ENCODE measurements at places on chromosomes 2 and 18. TPM values are rescaled to one million over a fixed set of nuclear protein-coding genes. Genes with fewer than 3 reads are reported as not detected.
A peak's percentile ranks its signal among the peaks of the same experiment; 100 is the strongest.

GRCh38 chr2:223549215-223549614 lies 52.9 kb downstream of the SCG2 start:
- H3K36me3 ChIP-seq = no peaks in the 10 kb centered on the region
- no peaks in the 10 kb centered on the region for H3K27me3 ChIP-seq
- no peak overlapping the region for H3K4me3 ChIP-seq
- H3K27ac ChIP-seq = no peak overlapping the region
- H3K4me1 ChIP-seq = no peaks in the 10 kb centered on the region

DNA sequence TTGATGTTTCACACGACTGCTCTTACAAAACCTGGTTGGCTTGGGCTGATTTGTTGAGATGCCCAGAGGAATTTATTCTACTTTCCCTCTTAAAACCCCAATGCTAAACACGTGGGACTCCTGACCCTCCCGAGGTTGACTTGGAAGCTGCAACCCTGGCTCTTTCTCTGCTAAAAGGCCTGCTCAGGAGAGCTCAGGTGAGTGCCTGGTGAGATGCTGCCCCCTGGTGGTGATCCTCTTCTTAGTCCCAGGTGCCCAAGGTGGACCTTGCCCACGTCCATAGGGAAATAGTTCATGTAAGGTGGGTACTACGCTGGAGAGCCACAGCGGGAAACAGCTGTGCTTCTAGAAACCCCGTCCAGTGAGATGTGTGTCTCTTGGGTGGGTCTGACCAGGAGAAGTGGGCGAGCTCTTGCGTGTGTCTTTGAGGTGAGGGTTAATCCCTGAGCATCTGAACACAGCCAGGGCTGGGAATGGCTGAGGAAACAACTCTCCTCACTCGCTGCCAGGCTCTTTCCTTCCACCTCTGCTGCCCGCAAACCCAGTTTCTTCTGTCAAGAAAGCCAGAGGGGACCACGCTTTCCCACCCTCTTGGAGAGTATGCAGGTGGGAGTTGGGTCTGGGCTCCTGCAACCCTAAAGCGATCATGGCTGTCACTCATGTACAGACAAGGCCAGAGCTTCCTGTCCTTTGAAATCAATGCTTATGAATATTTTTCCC lies 25.5 kb upstream of the PXDN start:
- H3K27ac ChIP-seq = peak overlapping the region; percentile 78
- H3K27me3 ChIP-seq = peaks cover 15% of the 10 kb centered on the region
- peak; percentile 95 for DNase-seq
- peaks cover 42% of the 10 kb centered on the region for H3K4me1 ChIP-seq

- H3K27ac ChIP-seq = no peak overlapping the region
- no peaks in the 10 kb centered on the region for H3K27me3 ChIP-seq
- no peaks in the 10 kb centered on the region for H3K36me3 ChIP-seq
- H3K4me1 ChIP-seq = peaks cover 50% of the 10 kb centered on the region
- no peak overlapping the region for H3K4me3 ChIP-seq
- no peak for DNase-seq
These were observed 130.6 kb upstream of the HAAO start for GRCh38 chr2:42922790-42923579.

DNA sequence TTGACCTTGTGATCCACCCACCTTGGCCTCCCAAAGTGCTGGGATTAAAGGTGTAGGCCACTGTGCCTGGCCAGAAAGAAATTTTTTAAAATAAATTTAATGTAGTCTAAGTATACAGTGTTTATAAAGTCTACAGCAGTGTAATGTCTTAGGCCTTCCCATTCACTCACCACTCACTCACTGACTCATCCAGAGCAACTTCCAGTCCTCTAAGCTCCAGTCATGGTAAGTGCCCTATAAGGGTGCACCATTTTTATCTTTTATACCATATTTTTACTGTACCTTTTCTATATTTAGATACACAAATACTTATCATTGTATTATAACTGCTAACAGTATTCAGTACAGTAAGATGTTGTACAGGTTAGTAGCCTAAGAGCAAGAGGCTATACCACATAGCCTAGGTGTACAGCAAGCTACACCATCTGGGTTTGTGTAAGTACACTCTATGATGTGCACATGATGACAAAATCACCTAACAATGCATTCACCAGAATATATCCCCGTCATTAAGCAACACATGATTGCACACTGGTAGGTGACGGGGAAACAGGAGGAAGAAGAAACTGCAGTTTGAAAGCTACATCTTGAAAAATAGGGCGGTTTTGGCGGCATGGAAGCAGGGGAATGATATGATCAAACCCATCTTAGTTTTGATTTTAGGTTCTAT lies 105.1 kb upstream of the ITGB6 start:
- no peaks in the 10 kb centered on the region for H3K27me3 ChIP-seq
- H3K36me3 ChIP-seq = peaks cover 6% of the 10 kb centered on the region

DNA sequence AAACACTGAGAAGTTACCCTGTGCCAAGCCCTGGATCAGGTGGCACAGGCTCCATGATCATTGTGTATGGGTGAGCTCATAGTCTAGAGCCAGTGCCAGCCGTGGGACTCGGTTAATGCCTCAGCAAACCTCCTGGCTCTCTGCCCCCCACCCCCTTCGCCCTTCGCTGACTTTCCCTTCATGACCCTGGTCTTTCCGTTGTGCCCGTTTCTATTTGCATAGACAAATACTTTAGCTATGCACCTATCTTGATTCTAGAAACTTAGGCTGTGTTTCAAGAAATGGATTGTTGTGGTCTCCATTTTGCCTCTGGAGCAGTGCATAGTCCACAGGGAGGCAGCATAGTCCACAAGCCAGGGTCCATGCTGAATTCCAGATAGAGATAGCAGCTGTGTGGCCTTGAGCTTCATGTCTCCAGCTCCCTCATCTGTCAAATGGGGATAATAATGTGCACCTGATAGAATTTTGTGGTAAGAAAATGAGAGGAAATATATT lies 44.8 kb upstream of the KDM3A start:
- no peak overlapping the region for H3K4me3 ChIP-seq
- H3K4me1 ChIP-seq = no peaks in the 10 kb centered on the region
- peak; percentile 33 for DNase-seq
- no peaks in the 10 kb centered on the region for H3K27me3 ChIP-seq

DNA sequence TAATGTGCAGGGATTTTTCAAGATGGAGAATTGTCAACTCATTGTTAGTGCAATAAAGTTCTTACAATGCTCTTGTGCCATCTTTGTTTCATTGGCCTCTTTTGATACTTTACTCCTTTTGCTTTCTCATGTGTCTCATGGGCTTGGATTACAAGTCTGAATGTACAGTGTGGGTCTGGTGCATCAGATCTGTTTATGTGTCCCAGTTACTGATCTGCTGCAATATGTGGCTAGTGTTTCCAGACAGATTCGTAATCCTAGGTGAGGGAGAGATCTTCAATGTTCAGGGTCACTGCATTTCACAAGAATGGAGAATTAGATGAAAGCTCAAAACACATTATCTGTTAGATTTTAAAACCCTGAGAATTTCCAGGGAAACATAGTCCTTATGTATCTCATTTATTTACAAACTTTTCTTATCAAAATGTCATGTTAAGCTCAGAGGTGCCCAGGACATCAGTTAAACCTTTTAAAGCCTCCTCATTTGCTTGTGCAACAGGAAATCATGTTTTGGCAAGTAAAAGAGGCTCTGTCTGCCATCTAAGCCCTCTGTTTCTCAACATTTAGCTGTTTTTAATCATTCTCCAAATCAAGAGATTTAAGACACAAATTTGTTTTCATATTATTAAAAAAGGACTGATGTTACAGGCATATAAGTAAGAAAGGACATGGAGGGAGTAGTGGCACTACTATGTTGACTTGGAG lies 108.1 kb downstream of the NUP35 start:
- H3K27ac ChIP-seq = no peak overlapping the region
- no peaks in the 10 kb centered on the region for H3K36me3 ChIP-seq
- peaks cover 6% of the 10 kb centered on the region for H3K4me1 ChIP-seq
- no peak overlapping the region for H3K4me3 ChIP-seq
- H3K27me3 ChIP-seq = no peaks in the 10 kb centered on the region

DNA sequence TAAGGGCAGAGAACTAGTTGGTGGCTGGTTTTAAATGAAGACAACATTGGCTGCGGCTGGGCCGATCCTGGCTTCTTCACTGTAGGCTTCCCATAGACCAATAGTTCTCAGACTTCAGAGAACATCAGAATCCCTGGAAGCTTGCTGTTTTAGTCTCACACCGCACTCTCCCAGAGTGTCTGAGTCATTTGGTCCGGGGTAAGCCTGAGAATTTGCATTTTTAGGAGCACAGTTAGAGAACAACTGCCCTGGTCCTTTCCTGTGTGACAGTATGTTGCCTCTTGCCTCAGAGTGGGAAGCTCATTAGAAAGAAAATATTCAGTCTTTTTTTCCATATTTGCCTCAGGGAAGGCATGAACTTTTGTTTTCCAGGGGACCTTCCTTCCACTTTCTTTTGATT lies 137.1 kb upstream of the GAREM1 start:
- H3K36me3 ChIP-seq = no peaks in the 10 kb centered on the region
- H3K27ac ChIP-seq = no peak overlapping the region
- no peak for DNase-seq
- no peak overlapping the region for H3K4me3 ChIP-seq
- peaks cover 9% of the 10 kb centered on the region for H3K4me1 ChIP-seq

DNA sequence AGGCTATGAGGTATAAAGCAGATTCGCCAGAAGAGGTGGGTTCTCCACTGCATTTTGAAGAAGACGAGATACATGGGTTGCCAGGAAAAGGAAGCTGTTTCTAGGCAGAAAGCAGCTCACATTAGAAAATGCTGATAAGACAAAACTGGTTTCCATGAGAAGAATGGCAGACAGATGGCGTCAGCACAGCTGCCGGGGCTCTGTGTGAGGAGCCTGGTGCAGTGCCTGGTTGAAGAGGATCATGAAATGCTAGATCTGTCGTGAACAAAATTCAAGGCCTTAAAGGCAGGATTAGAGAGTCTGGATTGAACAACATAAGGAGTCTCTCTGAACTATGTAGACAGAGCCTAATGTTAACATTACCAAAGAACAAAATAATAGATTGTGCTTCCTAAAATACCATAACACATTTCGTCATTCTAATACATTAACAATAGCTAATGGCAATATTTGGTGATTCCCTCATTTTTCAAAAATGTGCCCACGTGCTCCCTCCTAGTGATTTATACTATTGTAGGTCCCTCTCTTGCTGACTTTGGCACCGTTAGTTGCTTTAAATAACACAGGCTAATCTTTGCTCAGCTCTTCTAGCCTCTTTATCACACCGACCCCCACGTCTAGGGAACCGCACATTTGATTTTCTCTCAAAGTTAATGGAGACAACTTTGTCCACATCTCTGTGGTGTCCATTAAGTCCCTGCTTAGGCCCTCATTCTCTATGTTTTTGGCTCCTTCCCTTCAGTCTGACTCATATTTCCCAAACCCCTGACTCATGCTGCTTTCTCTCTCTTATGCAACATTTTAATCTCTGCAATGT lies 38.2 kb downstream of the EFEMP1 start:
- H3K27me3 ChIP-seq = no peaks in the 10 kb centered on the region
- no peak for DNase-seq
- H3K27ac ChIP-seq = no peak overlapping the region
- peaks cover 10% of the 10 kb centered on the region for H3K4me1 ChIP-seq
- H3K4me3 ChIP-seq = no peak overlapping the region
- H3K36me3 ChIP-seq = no peaks in the 10 kb centered on the region

- DNase-seq = peak; percentile 70
- no peaks in the 10 kb centered on the region for H3K36me3 ChIP-seq
- H3K4me3 ChIP-seq = no peak overlapping the region
- H3K4me1 ChIP-seq = peaks cover 6% of the 10 kb centered on the region
- no peak overlapping the region for H3K27ac ChIP-seq
These were observed 194.2 kb upstream of the PKDCC start for GRCh38 chr2:41853427-41854191.

- H3K4me1 ChIP-seq = peaks cover 80% of the 10 kb centered on the region
- H3K36me3 ChIP-seq = no peaks in the 10 kb centered on the region
- H3K27me3 ChIP-seq = no peaks in the 10 kb centered on the region
- no peak overlapping the region for H3K27ac ChIP-seq
- DNase-seq = no peak
- H3K4me3 ChIP-seq = no peak overlapping the region
These were observed 733.3 kb upstream of the FANCL start for GRCh38 chr2:58974426-58974825.

- H3K4me3 ChIP-seq = no peak overlapping the region
- peaks cover 65% of the 10 kb centered on the region for H3K36me3 ChIP-seq
- peaks cover 17% of the 10 kb centered on the region for H3K4me1 ChIP-seq
- H3K27ac ChIP-seq = peak overlapping the region; percentile 37
- H3K27me3 ChIP-seq = no peaks in the 10 kb centered on the region
These were observed 113.1 kb downstream of the ZNF532 start for GRCh38 chr18:58977801-58978200.

- no peaks in the 10 kb centered on the region for H3K36me3 ChIP-seq
- DNase-seq = no peak
- H3K27ac ChIP-seq = no peak overlapping the region
- H3K4me3 ChIP-seq = no peak overlapping the region
- no peaks in the 10 kb centered on the region for H3K27me3 ChIP-seq
These were observed 3.9 kb upstream of the DHRS9 start for GRCh38 chr2:169065422-169065821.

GRCh38 chr2:132038179-132038882 lies 123.4 kb downstream of the ANKRD30BL start:
- H3K27me3 ChIP-seq = peaks cover 2% of the 10 kb centered on the region
- no peaks in the 10 kb centered on the region for H3K36me3 ChIP-seq
- peak; percentile 26 for DNase-seq
- H3K4me1 ChIP-seq = peaks cover 4% of the 10 kb centered on the region
- H3K4me3 ChIP-seq = peak overlapping the region; percentile 71

DNA sequence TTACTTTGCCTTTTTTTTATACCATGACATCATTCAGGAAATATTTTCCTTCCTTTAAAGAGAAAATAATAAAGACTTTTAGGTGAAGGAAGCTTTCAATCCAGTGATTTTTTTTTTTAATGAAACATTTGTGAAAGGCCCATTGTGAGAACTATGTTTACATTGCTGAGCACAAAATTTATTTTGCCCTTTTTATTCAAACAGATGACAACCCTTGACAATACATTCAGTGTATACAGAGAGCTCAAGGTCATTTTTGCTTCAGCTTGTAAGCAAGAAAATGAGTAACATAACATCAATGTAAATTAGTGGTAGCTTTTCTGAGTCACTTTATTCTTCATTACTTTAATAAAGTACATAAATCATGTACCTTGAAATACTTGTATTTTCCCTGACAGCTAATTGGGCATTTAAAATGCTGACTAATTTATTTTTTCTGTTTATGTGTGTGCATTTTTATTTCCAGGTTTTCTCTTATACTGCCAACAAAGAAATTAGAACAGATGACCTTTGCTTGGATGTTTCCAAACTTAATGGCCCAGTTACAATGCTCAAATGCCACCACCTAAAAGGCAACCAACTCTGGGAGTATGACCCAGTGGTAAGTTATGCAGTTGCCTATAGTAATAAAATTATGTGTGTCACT lies 121.6 kb downstream of the GALNT1 start:
- no peaks in the 10 kb centered on the region for H3K36me3 ChIP-seq
- H3K27ac ChIP-seq = no peak overlapping the region
- no peaks in the 10 kb centered on the region for H3K27me3 ChIP-seq
- H3K4me3 ChIP-seq = no peak overlapping the region
- H3K4me1 ChIP-seq = peaks cover 10% of the 10 kb centered on the region
- no peak for DNase-seq

GRCh38 chr2:211132046-211132445 lies 575.6 kb downstream of the CPS1 start:
- no peaks in the 10 kb centered on the region for H3K36me3 ChIP-seq
- H3K4me1 ChIP-seq = peaks cover 9% of the 10 kb centered on the region
- H3K27me3 ChIP-seq = no peaks in the 10 kb centered on the region
- H3K4me3 ChIP-seq = no peak overlapping the region
- H3K27ac ChIP-seq = no peak overlapping the region
- DNase-seq = no peak

Gene CFC1
- total RNA-seq = not detected

Gene ANKRD30B
- not detected for total RNA-seq

Gene COX5B
- total RNA-seq = 346 TPM

Gene MYO7B
- total RNA-seq = 0.02 TPM

Gene CRYBA2
- total RNA-seq = not detected

Gene ANO7
- 8.6 TPM for total RNA-seq

Gene PRKAG3
- not detected for total RNA-seq

Gene TRIM54
- total RNA-seq = 3.4 TPM

Gene FLACC1
- total RNA-seq = 0.17 TPM

Gene DSEL
- 30.1 TPM for total RNA-seq

Gene CMPK2
- 0.13 TPM for total RNA-seq

Gene GPBAR1
- total RNA-seq = 0.25 TPM

Measured in WTC11 (cell line).